ENCODE measurements at places on chromosomes 16 and 17.

GRCh38 chr16:48511071-48511540 lies 98.9 kb downstream of the N4BP1 start:
- DNase-seq: no peak

DNA sequence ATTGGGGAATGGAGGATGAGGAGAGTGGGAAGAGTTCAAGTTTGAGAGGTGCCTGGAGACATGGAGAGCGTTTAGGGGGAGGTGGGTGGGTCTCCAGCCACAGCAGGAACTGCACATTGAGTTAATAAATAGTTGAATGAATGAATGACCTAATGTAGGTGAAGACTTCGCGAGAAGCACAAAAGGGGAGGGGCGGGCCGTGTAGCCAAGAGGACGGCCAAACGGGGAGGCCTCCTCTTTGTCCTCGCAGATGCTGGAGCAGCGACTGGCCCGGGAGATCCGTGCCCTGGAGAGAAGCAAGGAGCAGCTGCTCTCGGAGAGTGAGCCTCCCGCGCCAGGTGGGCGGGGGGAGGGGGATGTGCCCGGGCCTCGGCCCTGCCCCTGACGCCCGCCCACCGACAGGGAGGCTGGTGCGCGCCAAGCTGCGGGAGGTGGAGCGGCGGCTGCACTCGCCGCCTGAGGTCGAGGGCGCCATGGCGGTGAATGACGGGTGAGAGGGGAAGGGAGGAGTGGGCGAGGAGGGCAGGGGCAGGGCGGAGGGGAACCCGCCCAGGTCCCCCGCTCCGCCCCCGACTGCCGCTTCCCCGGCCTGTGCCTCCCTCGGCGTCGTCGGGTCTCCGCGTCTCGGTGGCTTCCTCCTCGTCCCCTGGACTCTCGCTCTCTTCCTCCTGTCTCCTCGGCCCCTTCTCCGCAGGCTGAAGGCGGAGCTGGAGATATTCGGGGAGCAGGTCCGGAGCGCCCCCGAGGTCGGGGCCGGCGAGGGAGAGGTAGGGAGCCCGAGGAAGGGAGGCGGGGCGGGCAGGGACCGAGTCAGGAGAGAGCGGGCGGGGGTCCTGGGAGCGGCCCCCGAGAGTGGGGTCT lies 12.9 kb downstream of the SYCE1L start:
- DNase-seq: peak; percentile 95

- no peak for DNase-seq
These were observed 70.6 kb downstream of the BCAS3 start for GRCh38 chr17:60748204-60748603.

DNA sequence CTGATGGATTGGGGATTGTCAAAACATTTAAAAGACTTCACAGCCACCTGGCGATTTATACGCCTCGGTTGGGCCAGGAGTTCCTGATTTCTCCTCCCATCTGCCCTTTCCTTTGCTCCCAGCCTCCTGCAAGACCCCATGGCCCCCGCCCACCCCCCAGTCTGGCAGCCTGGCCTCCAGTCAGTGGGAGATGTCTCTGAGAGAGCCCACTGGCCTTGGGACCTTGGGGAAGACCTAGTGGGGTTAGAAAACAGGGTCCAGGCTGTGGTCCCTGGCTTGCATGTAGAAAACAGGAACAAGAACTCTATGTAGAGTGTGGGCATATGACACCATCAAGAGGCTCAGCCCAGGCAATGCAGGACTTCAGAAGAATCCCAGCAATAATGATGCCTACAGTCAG lies 209.4 kb upstream of the C16orf82 start:
- no peak for DNase-seq

- peak; percentile 79 for DNase-seq
These were observed 13.9 kb upstream of the KRTAP17-1 start for GRCh38 chr17:41329279-41329948.

- DNase-seq: no peak
These were observed 13.5 kb downstream of the SARM1 start for GRCh38 chr17:28385037-28385400.

DNA sequence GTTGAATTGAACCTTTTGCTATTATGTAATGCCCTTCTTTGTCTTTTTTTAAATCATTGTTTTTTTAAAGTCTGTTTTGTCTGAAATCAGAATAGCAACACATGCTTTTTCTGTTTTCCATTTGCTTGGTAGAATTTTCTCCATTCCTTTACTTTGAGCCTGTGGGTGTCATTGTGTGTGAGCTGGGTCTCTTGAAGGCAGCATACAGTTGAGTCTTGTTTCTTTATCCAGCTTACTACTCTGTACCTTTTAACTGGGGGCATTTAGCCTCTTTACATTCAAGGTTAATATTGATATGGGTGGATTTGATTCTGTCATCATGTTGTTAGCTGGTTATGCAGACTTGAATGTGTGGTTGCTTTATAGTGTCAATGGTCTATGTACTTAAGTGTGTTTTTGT lies 292.0 kb downstream of the MAP2K4 start:
- no peak for DNase-seq

DNA sequence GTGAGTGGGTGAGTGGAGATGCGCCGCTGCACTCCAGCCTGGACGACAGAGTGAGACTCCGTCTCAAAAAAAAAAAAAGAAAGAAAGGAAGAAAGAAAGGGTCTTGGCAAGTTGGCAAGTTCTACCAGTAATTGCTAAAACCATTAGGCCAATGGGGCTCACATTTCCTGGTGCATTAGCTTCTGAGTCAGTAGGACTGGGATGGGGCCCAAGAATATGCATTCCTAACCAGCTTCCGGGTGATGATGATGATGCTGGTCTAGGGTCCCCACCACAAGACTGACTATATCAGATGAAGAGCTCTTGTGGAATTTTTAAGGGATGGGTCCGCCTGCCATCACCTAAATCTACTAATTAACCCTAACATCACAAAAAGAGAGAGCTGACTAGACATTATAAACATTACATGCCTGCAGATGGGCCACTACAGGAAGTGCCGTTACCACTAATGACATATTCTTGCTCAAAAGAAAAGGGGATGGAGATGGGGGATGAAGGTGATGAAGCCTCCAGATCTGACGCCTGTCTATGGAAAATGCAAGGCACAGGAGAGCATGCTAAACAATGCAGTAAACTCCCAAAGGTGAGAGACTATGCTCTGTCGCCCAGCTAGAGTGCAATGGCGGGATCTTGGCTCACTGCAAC lies 13.1 kb downstream of the MYH11 start:
- no peak for DNase-seq

DNA sequence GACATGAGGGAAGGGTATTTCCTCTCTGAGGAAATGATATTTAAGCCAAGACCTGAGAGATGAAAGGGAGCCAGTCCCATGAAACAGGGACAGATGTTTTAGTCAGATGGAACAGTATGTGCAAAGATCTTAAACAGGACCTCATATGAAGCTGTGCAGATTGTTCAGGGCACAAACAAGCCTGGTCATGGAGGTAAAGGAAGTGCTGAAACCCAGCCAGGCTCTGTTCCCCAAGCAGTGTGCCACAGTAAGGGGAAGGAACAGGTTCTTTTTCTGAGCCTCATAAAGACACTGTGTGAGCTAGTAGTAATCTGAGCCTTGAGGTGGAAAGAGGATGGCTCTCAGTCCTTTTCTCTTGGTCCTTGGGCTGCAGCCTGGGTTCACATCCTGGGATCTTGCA lies 159.9 kb downstream of the ANKFN1 start:
- no peak for DNase-seq

- DNase-seq: no peak
These were observed 302.3 kb downstream of the SLC39A11 start for GRCh38 chr17:72790190-72790589.

DNA sequence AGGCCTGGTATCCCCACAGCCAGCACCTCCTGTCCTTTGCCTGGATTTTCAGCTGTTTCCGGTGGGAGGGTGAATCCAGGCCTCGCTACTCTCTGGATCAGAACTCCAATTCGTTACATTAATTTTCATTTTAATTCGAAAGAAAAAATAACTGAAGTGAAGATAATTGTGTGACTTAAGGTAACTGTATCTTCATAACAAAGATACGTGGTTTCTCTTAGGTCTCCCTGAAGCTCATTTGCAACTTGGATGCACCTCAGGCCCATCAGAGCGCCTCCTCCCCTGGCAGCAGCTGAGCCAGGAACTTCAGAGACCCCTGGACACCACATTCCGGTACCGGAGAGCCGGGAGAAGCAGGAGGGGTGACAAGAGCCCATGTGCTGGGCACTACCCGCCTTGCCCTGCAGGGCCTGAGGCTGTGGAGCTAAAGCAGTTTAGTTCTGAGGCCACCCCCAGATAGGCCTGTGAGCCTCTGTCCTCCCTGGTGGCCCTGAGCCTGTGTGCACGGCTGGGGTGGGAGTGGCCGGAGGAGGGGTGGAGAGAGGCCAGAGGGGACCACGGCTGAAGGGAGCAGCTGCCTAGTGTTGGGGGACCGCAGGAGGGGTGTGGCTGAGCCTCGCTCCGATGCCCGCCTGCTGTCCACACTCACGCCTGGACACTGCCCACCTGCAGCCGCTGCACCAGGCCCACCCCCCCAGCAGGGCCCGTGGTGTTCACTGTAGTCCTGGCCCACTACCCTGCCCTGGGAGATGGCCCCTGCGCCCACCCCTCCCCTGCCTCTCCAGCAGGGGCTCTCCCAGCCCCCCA lies 11.4 kb upstream of the DUS1L start:
- DNase-seq: peak; percentile 55

- DNase-seq: peak; percentile 85
These were observed 53.9 kb upstream of the ERCC4 start for GRCh38 chr16:13866073-13866472.

GRCh38 chr16:65655802-65656201 lies 533.9 kb upstream of the CDH11 start:
- no peak for DNase-seq

- DNase-seq: peak; percentile 9
These were observed 14.0 kb upstream of the FAM83G start for GRCh38 chr17:19018600-19018950.

GRCh38 chr17:27620721-27621120 lies 10.3 kb upstream of the LGALS9 start:
- DNase-seq: no peak

DNA sequence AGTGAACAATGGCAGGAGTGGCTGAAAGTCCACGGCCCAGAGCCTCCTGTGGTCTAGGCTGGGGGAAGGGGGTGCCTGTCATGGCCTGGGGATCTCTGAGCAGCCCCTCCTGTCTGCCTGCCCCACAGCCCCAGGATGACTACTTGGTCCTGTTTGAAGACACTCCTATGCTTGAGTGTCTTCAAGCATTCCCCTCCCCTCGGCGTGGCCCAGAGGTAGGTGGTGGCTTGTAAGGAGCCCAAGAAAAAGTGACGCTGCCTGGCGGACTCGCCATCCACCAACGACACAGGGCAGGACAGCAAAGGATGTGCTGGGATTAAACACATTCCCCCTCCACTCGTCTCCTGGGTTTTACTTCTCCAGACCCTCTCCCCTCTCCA lies 5.7 kb downstream of the SULT1A1 start:
- DNase-seq: no peak

- DNase-seq: no peak
These were observed 106.5 kb upstream of the GSE1 start for GRCh38 chr16:85506635-85506911.

DNA sequence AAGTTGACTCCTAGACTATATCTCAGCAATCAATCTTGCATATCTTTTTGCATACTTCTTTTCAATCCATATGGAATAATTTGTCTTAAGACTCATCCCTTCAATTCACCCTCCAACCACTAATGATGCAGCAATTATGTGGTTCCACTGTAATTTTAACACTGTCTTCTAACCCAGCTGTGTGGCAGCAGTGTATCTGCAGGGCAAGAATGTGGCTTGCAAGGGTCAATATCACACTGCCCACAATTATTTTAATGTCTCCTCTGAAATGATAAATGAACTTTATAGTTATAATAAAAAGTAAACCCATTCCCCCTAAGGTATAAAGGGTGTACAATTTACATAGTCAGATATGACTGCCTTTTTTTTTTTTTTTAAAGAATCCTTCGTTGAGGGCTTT lies 48.6 kb downstream of the FTO start:
- DNase-seq: no peak

Measured in glutamatergic neuron (in vitro differentiated cells).